ENCODE measurements at places on chromosomes 5 and 9.

- peak; percentile 60 for DNase-seq
Measured at GRCh38 chr5:37005946-37006540, 129.5 kb downstream of the NIPBL start.

- peak; percentile 61 for DNase-seq
Measured at GRCh38 chr5:136082390-136083193, 50.1 kb upstream of the SMAD5 start.

DNA sequence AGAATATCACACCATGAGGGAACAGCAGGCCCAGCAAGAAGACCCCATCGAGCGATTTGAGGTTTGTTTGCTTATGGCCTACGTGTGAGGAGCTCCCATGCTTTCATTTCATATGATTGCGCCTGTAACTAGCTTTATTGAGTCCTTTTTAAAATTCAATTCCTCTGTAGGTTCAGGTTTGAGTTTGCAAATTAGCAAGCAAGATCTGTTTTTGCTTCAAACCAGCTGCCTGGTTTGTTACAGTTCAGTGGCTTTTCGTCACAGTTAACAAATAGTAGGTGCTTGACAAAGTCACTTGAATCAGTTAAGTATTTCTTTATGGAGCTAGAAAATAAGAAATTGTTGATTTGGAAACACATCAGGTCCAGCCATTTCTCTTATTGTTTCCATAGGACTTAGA is 56.3 kb downstream of the GPR21 start:
- peak; percentile 46 for DNase-seq

DNA sequence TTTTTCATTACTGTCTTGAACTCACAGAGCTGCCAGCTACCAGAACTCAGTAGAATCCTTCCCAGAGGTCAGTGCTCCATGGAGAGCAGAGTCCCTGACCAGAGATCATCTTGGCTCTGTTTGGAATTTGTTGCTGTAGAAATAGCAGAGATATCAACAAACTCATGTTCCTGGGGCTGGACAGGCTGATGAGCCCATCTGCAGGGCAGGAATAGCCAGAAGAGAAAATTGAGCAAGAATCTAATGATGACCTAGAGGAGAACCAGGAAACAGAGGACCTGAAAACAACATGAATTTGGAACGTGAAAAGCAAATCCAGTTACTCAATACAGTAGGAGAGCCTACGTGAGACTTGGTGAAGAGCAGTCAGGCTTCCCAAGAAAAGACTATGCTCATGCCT is 437.8 kb downstream of the PLK2 start:
- DNase-seq, result no peak

GRCh38 chr5:160903551-160903950 is 51.5 kb upstream of the ATP10B start:
- DNase-seq, result peak; percentile 27

- no peak for DNase-seq
Measured at GRCh38 chr9:137407590-137408300, 15.2 kb downstream of the EXD3 start.

GRCh38 chr9:69036309-69036708 is 757 bp downstream of the FXN start:
- DNase-seq, result no peak

GRCh38 chr5:124059200-124059599 is 547.2 kb downstream of the CSNK1G3 start:
- DNase-seq, result no peak

DNA sequence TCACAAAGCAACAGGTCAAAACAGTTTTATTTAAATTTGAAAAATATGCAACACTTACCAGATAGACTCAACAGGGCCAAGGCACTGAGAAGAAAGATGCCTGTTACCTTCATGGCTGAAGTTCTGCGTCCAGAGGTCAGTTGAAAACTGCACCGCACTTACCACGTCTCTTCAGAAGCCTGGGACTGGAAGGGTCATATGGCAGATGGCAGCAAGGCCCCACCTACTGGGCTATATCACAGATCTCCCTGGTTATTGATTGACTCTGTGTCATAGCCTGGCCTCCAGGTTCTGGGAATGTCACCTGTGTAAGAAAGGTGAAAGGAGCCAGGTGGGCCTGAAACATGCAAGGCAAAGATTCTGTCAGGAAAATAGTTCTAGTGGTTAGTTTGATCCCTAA is at the start of gene SPINK1:
Gene SPINK1 (minus strand): TSS at position 207 of the 400 bp plus-strand sequence. CDS start 94 bp downstream, at position 113.
- DNase-seq, result no peak

GRCh38 chr9:81489046-81489445 is 200.3 kb downstream of the TLE1 start:
- no peak for DNase-seq

- no peak for DNase-seq
Measured at GRCh38 chr5:6832994-6833393, 119.8 kb downstream of the TENT4A start.

GRCh38 chr5:89435347-89435746 is 552.4 kb upstream of the MEF2C start:
- no peak for DNase-seq

- no peak for DNase-seq
Measured at GRCh38 chr9:33109097-33109496, 32.6 kb upstream of the SMU1 start.

DNA sequence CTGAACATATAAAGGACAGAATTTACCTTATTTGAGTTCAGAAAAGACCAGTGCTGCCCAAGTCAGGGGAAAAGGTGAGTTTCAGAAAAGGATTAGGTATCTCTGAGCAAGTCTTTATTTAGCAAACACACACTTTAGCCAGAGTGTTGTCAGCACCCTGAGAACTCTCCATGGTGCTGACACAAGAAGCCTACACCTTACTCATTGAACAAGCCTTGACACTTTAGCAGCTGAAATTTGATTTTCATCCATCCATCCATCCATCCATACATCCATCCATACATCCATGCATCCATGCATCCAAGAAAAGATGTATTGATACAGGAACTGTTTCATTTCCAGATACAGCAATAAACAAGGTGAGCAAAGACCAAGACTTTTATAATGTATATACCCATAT is 311.2 kb downstream of the TRIM32 start:
- DNase-seq, result no peak

DNA sequence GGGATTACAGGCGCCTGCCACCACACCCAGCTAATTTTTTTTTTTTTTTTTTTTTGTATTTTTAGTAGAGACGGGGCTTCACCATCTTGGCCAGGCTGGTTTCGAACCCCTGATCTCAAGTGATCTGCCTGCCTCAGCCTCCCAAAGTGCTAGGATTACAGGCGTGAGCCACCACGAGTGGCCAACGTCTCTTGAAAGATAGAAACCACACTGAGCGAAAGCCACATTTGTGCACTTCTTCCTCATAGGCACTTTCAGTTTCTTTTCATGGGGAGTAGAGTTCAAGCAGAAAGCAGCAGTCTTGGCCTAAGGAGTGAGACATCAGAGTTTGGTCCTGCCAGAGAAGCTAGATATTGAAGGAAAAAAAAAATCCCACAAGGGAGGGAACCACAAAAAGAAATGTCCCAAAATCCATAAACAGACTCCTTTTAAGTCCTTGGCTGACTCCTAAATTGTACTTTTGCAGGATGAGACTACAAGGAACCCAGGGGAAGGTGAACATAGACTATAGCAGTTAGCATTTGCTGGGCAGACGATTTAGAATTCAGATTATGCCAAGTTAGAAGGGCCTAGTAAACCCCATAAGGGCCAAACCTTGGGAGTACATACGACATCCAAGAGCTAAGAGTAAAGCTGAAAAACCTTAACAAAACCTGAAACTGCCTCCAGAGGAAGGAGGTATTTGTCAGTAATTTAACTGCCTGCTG is 43.9 kb upstream of the GLIPR2 start:
- DNase-seq, result no peak

GRCh38 chr5:141657937-141658545 is 6.8 kb upstream of the FCHSD1 start:
- DNase-seq, result no peak

DNA sequence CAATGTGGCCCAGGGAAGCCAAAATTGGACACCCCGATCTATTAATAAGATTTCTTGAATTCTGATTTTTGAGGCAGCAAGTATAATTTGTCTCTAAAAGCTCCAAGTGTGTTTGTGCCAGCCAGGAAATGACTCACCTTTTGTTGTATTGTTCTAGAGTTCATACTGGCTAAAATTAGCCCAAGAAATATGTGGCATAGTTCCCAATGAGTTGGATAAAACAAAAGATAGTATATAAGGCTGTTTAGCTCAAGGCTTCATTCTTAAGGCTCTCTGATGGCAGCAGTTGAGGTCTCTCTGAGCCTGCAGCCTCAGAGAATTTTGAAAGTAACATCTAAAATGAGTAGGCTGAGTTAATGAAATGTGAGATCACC is 21.6 kb downstream of the HMGXB3 start:
- DNase-seq, result no peak

DNA sequence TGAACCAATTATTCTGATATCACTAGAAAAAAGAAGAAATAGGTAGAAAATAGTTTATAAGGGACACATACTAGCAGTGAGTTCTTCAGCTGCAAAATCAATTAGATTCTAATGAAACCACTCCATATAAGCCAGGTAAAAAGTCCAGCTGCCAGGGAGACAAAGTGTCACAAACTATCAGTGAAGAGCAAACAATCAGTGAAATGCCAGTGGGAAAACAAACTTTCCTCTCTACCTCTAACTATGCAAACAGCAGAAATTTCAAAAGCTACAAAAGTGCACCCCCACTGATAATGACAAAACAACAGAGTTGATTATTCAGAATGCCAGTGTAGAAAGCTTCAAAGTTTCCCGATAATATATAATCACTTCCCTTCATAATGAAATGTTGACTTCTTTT is 637.2 kb upstream of the ITGA1 start:
- DNase-seq, result no peak

- peak; percentile 21 for DNase-seq
Measured at GRCh38 chr5:173287086-173287485, 41.1 kb downstream of the STC2 start.

GRCh38 chr5:56588636-56589480 is 226.5 kb upstream of the MAP3K1 start:
- peak; percentile 63 for DNase-seq

- no peak for DNase-seq
Measured at GRCh38 chr9:110457245-110457644, 119.6 kb upstream of the TXNDC8 start.

DNA sequence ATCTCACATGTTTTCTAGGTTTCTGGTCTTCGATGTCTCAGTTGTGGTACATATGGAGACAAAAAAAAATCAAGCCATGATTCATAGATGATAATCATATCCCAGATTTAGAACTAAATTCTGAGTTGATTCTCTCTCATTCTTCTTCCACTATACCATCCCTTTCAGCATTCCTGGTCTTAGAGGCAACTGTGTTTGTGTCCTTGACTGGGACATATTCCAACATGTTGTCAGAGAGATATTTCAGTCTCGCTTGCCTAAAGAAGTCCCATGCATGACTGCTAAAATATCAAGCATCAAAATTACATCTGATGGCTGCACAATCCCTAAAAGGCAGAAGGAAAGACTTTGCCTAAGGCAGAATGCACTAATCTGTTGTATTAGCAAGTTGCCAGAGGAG is 236.6 kb downstream of the PSAT1 start:
- no peak for DNase-seq

GRCh38 chr9:72334658-72335337 is 30.2 kb downstream of the ZFAND5 start:
- no peak for DNase-seq

DNA sequence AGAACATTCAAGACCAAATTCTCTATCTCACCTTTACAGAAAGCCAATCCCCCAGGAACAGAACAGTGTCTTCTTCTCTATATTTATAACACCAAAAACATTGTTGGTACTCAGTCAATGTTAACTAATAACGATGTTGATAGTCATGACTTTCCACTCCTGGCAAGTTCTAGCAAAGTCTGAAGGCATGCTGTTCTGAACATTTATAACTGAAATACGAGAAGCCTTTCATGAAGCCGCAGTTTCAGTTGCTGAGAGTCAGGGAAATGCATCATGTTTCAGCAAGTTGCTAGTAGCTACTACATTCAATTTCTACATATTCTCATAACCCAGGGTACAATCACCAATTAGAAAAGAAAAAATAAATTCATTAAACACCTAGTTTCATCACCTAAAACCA is 301.4 kb downstream of the PDE4D start:
- DNase-seq, result no peak

- no peak for DNase-seq
Measured at GRCh38 chr5:116492776-116493175, 81.8 kb downstream of the SEMA6A start.

DNA sequence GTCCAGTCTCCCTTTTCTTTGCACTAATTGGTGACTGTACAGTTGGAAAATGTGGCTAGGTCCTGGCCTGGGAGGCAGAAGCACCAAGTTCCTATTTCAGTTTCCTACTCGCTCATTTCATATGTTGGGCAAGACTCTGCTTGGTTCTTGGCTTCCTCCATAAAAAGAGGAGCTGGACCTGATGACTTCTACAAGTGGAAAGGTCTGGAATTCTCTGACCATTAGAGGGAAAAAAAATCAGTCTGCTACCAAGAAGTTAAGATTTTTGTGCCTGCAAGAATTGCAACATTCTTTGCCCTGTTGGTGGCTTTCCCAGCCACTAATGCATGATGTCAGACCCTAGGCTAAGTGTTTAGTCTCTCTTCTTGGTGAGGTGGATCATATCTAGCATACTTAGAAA is 91.5 kb downstream of the WDR41 start:
- DNase-seq, result no peak

- peak; percentile 92 for DNase-seq
Measured at GRCh38 chr9:112599732-112600131, 113.1 kb downstream of the KIAA1958 start.

DNA sequence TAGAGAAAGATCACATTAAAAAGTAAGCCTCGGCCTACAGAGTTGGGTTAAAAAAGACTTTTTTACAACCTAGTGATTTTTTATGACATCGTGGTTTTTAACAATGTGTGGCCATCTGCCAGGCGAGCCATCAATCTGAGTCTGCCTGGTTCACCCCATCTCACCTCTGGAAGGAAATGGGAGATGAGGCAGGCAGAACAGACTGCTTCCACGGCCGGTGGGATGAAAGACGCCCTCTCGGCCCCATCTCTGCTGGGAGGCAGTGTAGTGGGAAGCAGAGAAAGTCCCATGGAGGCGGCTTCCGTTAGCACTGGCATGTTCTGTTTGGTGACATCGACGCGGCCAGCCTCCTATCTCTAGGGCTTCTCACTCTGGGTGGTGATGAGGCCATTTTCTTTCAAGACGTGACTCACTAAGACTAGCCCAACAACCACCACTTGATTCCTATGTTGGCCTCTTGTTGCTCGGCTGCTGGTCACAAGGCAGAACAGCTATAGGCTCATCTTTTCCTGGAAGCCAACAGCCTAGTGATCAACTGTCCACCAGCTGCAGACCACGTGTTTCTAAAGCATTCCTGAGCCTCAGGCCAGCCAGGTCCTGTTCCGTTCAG is 132.4 kb upstream of the OTULINL start:
- DNase-seq, result no peak

All from NCI-H1417 (cell line).